HEK293T (cell line): ENCODE measurements at places on chromosomes 6 and 20.

GRCh38 chr6:15602154-15602553 is 60.7 kb downstream of the DTNBP1 start:
- DNase-seq = no peak

DNA sequence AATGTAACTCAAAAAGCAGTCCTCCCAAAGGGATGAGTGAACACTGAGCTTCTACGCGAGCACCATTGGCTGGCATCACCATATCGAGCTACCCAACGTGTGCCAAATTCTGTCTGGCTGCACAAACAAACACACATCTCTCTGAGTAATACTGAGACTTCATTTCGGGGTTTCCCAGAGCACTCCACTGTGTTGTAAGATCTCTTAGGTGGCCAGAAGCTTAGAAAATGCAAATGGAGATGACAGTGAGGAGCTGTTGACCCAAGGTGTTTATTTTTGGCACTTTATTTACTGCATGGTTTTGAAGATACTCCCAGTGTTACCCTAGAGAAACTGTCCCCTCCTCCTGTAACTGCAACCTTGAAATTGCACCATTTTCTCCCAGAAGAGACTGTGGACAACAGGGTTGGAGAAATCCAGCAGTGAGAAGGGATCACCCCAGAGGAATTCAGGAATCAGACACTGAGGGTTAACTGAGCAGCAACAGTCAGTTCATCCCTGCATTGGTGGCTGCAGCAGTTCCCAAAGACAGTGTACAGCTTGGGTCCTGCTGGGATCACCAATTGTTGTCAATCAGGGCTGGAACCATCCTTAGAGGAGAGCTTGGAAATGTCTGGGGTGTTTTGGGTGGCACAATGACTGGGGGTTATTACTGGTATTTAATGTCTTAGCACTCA is 1.0 kb upstream of the RIPOR2 start:
- DNase-seq = no peak

DNA sequence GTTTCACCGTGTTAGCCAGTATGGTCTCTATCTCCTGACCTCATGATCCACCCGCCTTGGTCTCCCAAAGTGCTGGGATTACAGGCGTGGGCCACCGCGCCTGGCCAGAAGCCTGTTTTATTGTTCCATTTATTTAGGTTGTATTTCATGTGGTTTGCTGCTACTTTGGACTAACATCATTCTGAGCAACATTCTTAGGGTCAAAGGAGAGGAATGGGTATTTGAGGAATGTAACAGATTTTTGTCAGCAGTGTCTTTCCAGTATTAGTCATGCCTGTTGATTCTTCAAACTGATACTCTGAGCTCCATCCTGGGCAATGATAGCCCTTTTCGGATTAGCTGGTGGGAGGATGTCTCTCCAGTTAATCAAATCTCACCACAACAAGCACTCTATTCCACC is 213.0 kb upstream of the CITED2 start:
- no peak for DNase-seq

DNA sequence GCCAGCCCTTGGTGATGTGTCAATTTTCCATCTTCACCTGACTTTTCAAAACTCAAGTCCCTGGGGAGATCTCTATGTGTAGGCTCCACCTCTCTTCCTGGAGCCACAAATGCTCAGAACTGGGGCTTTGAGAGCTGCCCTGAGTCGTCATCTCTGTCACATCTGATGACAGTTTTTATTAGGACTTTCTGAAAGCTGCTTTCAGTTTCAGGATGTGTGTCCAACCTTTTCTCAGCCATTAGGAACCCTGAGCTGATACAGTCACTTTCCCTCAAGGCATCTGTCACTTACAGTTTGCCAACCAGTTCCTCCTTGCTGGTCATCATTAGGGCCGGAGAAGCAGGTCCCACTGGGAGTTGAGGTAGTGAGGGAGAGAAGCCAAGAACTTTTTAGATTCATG is 365.9 kb upstream of the CHD6 start:
- no peak for DNase-seq

- DNase-seq = no peak
Observed at GRCh38 chr6:11831653-11832052, 53.0 kb upstream of the ADTRP start.

GRCh38 chr6:165920896-165921671 is 246.6 kb downstream of the TBXT start:
- DNase-seq = no peak

- no peak for DNase-seq
Observed at GRCh38 chr6:17527076-17527475, 73.0 kb upstream of the FAM8A1 start.

- peak; percentile 79 for DNase-seq
Observed at GRCh38 chr20:31833130-31833930, 12.1 kb downstream of the FOXS1 start.

- DNase-seq = no peak
Observed at GRCh38 chr6:41642960-41643898, 5.0 kb downstream of the MDFI start.

DNA sequence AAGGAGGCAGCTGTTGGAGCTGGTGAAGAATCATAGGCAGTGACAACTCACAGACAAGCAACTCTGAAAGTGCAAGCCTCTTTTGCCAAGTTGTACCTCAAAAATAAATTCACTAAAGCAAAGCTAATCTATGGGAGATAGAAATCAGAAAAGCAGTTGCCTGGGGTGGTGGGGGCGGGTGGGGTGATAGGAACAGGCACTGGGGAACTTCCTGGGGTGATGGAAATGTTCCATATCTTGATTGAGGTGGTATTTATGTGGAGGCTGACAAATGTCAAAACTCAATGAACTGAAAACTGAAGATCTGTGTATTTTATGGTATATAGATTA is 52.4 kb downstream of the ATP9A start:
- DNase-seq = no peak

DNA sequence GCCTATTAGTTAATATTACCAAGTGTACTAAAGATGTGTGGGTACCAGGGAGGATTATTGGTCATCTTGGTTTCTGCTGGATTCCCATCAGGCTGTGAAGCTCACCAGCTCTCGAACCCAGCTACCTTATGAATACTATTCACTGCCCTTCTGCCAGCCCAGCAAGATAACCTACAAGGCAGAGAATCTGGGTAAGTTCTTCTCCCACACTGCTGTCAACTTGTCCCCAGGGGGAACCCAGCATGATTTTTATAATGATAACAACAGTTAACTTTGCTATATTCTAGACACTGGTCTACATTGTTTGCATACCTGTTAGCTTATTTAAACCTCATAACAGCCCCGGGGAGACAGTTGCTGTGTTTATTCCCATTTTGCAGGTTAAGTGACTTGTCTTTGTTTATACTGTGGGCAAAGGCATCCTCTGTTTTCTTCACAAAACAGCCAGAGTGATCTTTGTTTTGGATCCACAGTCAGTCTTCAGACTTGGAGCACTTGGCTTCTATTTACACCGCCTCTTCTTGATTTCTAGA is 26.5 kb downstream of the TM9SF4 start:
- no peak for DNase-seq

- no peak for DNase-seq
Observed at GRCh38 chr6:110269623-110270022, 88.5 kb downstream of the METTL24 start.

DNA sequence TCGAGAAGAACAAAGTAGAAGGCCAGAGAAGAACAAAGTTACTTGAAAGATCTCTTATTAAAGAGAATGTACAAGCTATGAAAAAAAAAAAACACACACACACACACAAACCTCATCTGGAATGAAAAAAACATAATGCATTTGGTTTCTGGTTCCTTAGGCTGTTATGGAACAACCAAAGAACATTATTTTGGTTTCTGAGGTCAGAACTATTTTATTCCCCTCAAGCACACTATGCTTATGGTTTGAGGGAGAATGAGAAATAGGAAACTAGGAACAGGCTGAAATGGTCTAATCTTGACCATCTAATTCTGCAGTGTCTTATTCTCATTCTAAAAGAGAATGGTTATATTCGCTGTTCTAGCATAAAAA is 8.8 kb downstream of the PRDM1 start:
- DNase-seq = no peak

DNA sequence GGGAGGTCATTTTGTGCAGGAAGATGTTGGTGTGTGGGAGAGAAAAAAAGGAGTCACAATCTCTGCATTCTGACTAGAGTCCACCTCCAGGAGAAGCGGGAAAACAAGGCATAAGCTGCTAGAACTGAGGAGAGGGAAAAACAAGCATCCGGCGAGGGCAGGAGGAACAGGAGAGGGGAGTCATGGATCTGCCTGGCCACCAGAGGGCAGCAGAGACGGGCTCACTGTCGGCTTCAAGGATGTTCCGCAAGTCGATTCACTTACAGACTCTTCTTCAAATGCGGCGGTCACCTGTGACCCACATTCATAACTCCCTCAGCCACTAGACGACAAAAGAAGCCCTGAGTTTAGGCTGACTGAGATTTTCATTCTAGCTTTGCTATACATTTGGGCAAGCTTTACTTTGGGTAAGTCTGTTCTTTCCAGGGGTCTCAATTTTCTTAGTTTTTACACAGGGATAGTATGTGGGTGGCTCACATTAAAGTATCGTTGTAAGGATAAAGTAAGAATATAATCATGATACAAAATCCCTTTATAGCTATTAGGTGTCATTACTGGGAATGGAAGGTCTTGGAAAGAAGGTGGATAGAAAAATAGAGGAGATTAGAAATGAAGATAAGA is 6.6 kb upstream of the BTNL2 start:
- peak; percentile 77 for DNase-seq

DNA sequence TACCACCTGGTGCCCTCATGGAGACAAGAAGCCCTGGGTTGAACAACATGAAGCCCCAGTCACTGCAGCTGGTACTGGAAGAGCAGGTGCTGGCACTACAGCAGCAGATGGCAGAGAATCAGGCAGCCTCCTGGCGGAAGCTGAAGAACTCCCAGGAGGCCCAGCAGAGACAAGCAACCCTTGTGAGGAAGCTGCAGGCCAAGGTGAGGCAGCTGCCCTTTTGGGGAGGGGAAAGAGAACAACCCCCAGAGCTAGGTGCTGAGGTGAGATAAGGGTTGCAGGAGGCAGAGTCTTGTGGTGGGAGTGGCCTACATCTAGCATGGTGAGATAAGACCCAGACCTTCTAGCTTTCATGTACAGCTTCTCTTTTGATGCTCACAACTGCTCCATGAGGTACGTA is 7.0 kb downstream of the CEP250 start:
- no peak for DNase-seq

DNA sequence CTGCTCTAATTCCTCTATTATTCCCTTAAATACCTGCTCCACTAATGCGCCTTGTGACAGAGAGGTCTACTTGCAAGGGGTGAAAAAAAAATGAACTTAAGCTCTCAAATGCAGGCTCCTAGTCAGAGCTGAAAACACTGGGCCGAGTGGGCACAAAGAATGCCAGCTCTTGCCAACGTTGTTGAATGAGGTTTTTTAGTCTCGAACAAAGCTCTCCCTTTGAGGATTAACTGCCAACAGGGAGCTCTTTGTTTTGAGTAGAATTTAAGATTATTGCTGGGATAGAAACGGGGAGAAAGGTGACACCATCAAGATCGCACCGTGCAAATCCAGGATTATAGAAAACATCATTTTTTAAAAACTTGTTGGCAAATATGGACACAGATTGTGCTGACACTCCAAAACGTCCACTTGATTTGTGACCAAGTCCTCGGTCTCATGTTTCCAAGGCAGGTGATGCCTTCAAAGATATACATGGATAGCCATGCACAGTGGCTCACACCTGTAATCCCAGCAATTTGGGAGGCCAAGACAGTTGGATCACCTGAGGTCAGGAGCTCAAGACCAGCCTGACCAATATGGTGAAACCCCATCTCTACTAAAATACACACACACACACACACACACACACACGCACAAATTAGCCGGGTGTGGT is 163.2 kb downstream of the BMP7 start:
- DNase-seq = no peak

GRCh38 chr6:39758905-39759605 is 33.1 kb upstream of the DAAM2 start:
- no peak for DNase-seq

- no peak for DNase-seq
Observed at GRCh38 chr20:573414-574296, 30.1 kb upstream of the CSNK2A1 start.

DNA sequence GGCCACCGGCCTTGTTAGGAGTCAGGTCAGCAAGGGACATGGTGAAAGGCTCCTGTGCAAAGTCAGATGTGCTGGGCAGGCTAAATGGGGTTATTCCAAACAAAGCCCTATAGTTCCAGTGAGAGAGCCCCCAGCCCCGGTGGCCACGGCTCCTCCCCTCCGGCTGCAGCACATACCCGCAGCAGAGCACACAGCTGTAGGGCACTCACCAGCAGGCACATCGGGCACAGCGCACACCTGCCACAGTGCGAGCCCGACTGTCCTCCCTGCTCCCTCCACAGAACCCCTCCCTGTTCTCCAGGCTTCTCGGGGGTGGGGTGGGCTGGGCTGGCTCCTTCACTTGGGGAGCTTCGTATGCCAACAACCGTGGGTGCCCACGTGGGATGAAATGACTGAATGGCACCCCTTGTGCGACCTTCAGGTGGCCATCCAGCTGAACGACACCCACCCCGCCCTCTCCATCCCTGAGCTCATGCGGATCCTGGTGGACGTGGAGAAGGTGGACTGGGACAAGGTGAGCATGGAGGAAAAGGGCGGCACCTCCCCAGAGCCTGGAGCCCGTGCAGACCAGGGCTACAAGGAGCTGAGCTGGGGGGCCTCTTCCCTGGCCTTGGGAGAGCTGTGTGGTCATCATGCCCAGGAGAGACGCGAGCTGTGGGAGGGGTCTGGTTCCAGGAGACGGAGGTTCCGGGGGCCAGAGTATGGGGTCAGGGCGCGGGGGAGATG is 30.9 kb downstream of the PYGB start:
- no peak for DNase-seq

DNA sequence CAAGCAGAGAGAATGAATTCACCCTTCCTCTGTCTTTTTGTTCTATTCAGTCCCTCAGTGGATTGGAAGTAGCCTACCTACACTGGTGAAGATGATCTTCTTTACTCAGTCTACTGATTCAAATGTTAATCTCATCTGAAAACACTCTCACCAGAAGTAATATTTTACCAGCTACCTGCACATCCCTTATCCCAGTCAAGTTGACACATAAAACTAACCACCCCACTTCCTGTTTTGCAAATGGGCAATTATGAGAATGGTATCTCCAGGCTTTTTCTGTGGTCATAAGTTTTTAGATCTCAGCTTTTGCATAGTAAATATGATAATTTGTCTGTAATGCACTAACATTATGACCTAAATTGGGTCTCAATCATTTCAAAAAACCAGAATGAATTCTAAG is 228.8 kb upstream of the ECI2 start:
- no peak for DNase-seq

DNA sequence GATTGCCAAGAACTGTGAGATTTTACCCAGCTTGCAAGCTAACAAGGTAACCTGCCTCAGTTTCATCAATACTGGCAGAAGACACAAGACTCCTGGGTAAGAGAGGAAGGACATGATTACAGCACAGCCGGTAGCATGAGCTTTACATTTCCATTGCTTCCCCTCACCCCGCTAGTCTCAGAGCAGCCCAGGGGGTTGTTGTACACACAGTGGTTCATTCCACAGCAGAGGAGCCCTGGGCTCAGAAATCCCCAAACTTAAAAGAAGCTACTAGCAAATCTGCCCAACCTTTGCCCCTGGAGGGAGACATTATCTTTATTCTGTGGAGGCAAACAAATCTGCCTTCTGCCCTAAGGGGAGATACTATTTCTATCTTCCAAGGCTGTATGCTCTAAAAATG is 17.1 kb upstream of the MTHFD1L start:
- no peak for DNase-seq
